ENCODE measurements at places on chromosomes 7 and 10. TPM values are rescaled to one million over a fixed set of nuclear protein-coding genes. Genes with fewer than 3 reads are reported as not detected.
A peak's percentile ranks its signal among the peaks of the same experiment; 100 is the strongest.

- DNase-seq = no peak
Observed at GRCh38 chr7:101597941-101598340, 31.2 kb downstream of the MYL10 start.

GRCh38 chr10:81704596-81704995, 170.4 kb upstream of the NRG3 start:
- DNase-seq = no peak

- DNase-seq = no peak
Observed at GRCh38 chr7:976901-977325, 1.6 kb upstream of the COX19 start.

DNA sequence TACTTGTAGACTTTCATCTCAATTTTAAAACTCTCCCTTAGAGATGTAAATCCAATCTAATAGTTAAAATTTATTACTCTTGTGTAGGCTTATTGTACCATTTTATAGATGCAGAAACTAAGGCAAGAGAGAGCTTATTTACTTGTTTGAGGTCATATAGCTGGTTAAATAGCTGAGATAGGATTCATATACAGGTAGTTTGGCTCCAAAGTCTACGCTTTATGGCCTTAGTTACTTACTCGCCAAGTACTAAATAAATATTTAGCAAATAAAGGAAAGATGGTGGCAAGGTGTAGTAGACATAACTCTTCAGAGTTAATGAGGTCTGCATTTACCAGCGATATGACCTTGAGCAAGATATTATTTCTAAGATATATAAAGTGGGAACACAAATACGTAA, 86.8 kb downstream of the HBP1 start:
- DNase-seq = no peak

DNA sequence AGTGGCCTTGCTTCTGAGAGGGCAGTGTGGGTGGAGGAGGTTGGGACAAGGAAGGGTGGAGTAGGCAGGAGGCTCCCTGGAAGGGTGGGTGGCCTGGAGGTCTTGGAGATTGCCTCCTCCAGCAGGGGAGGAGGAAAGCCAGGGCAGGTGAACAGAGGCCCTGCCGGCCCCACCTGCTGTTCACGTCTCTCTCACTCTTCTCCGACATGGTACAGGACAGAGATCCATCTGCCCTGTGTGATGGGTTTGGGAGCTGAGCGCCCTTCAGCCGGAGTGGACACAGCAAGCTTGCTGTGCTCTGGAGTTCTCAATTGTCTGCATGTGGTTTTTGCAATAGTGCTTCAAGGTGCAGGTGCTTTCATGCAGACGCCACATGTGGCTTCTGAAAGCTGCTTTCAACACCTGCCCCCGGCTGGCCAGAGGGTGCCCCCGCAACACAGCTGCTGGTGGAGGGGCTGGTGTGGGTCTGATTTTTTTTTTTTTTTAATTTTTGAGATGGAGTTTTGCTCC, 82.8 kb upstream of the GNA12 start:
- no peak for DNase-seq

DNA sequence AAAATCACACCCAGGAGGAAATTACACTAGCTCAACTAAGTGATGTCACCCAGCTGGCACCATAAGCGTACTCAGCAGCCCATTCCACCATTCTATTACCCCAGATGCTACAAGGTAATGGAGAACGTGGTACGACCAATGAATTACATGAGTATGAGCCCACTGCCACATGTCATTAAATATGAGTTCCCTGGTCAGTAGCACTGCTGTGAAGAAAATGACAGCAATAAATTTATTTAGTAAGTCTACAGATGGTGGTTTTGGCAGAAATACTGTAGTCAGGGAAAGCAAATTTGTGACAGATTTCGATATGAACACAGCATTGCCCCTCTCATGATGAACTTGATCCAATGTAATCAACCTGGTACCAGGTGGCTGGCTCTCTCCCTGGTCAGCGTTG, 154.2 kb downstream of the VWC2 start:
- DNase-seq = no peak

DNA sequence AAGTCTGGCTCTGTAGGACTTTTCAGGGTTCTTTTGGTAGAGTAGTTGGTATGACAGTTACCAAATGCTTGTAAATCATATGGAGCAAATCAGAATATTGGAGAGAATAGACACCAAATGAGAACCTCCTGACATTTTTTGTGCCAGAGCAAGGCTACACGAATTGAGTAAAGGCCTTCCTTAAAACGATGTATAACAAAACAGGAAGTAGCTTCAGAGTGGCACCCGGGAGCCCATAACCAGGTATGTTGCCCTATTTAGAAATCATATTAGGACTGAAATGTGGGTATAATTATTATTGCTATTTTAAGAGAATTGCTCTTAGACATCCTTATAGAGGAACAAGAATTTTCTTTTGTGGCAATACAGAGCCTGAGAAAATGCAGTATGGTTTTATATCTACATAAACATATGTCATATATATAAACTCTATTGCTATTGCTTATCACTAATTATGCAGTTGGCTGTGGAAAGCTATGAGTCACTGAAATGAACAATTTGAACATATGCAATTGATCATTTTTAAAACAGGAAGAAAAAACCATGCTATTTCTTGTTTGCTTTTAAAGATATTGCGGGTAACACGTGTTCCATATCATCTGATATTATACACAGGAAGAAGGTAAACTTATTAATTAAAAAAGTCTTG, 197.4 kb upstream of the MTPN start:
- no peak for DNase-seq

Gene HSPA12A
- total RNA-seq = 21.9 TPM

Gene EVX1
- total RNA-seq = not detected

GRCh38 chr10:61452655-61453641, at the start of gene TMEM26:
TMEM26 (minus strand) TSS chr10:61453381; CDS start chr10:61453081, 300 bp downstream.
- DNase-seq = peak; percentile 70

DNA sequence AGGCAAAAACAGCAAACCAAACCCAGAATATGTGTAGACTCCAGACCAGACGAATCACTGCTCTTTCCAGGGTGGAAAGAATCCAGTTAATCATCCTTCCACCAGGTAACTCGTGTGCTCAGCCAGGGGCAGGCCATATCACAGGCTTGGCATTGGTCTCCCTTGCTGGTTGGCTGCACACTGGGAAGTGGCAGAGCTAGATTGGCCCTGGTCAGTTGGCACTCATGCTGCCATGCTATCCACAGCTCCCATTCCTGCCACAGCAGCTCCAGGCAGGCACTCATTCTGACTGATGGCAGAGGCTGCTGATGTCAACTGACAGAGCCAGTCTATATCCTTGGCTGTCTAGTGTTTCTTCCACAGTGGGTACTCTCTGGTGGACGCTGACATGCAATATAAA, 9.7 kb upstream of the GDF10 start:
- DNase-seq = no peak

- DNase-seq = no peak
Observed at GRCh38 chr10:126223512-126224067, 164.7 kb downstream of the ADAM12 start.

DNA sequence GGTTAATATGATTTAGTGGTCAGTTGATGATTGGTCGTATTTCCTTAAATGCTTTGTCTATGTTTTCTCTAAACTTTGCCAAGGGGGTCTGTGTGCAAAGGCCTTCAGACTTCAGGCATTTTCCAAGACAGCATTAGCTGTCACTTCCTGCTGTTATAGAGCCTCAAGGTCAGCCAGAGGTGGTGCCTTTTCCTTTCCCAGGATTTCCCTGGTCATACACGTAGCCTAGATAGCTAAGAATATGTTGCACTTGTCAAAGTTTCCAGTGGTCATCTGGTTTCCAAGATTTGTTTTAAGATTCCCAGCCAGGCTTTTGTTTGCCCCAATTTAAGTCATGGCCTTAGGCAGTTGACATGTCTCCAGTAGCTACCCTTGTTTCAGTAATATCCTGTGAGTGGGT, 133.2 kb upstream of the IGFBP3 start:
- DNase-seq = peak; percentile 23

DNA sequence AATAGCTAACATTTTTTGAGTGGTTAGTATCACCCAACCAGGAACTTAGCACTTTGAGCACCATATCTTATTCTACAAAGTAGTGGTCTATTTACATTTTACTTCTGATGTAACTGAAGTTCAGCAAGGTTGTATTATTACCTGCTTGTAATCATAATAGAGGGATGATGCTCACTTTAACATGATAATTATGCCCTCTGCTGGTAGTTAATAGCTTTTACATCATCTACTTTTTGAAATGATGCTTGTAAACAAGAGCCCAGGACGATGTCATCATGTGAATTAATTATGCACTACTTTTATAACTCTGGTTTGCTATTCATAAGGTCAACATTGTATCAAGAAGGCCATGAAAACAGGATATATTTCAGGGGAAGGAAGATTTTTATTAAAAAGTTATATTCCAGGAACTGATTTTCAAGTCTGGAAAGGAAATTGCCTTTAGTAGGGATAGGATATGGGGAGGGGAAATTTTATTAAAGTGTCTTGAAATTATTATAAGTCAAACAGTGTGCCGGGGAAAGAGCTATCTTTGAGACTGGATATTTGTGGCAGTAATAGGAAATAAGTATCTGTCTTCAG, 80.3 kb upstream of the SCIN start:
- DNase-seq = no peak

Gene SLC29A4
- 4.0 TPM for total RNA-seq

GRCh38 chr7:139749545-139749944, 28.3 kb downstream of the HIPK2 start:
- DNase-seq = peak; percentile 45

Gene NDUFA5
- total RNA-seq = 342 TPM

- DNase-seq = no peak
Observed at GRCh38 chr10:110396284-110396651, 91.5 kb upstream of the SMNDC1 start.

- DNase-seq = no peak
Observed at GRCh38 chr10:5862360-5862961, 27.2 kb downstream of the ANKRD16 start.

Gene PON3
- total RNA-seq = 1.6 TPM

- no peak for DNase-seq
Observed at GRCh38 chr10:130961506-130962239, 349.8 kb downstream of the TCERG1L start.

DNA sequence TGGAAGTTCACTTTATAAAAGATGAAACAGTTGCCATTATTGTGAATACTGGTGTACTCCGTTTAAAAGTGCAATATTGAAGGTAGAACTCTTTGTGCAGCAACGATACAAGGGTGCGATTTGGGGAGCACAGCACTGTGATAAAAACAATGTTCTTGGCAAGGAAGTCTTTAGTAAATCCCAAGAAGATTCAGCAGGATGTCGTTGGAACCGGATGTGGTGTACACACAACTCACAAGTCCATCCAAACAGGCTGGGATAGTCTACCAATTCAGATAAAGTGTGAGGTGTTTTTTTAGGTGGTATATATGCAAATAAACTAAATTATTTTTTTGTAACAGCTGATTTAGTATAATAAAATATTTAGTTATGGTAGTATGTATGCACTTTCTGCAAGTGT, 46.7 kb downstream of the ZNF777 start:
- no peak for DNase-seq

DNA sequence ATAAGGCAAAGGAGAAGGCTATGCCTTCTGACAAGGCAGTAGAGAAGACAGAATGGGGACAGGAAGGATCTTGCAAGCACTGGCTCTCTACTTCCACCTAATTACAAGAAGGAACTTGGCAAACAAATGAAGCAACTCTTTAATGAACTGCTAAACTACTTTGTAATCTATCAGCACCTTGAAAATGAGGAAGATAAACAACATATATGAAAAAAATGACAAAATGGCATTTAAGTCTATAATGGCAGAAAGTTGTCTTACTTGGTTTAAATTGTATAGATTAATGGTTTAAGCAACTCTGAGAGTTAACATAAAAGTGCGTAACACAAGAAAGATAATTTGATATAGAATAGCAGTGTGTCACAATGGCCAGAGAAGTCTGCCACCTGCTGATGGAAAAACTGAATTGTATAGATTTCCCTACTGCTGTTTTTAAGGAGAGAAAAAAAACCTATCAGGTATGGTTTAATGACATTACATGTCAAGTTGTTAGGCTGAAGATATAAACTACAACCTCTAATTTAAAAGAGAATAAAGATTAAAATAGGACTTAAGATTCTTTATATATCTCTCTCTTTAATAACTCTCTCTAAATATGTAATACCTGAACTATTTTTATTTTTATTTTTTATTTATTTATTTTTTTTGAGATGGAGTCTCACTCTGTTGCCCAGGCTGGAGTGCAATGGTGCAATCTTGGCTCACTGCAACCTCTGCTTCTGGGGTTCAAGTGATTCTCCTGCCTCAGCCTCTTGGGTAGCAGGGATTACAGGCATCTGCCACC, 11.8 kb downstream of the NT5C3A start:
- DNase-seq = no peak

GRCh38 chr7:47952224-47952623, 4.0 kb upstream of the PKD1L1 start:
- DNase-seq = no peak

GRCh38 chr7:152511736-152512135, 75.9 kb upstream of the KMT2C start:
- no peak for DNase-seq

GRCh38 chr7:129136887-129137642, 7.4 kb upstream of the TSPAN33 start:
- no peak for DNase-seq

DNA sequence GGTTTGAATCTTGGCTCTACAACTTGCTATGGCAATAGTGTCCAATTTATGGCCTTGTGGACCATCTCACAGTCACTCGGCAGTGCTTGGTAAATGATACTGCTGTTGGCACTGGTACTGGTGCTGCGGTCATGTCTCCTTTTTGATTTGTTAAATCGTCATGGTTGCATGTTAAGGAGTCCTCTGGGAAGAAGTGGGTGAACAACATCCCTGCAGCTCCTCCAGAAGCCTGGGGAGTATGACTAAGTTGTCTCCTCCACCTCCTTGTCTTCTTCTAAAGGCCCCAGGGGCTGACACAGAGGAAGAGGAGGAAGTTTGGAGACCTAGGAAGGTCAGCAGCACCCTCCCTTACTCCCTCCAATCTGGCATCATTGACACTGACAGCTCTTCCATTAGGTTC, 8.5 kb downstream of the ITPRIP start:
- no peak for DNase-seq

Gene EGFR
- total RNA-seq = 13.3 TPM

Gene MGMT
- 13.6 TPM for total RNA-seq

Gene RSBN1L
- total RNA-seq = 13.2 TPM

Gene SAMD9L
- total RNA-seq = 6.4 TPM

GRCh38 chr7:131556053-131556908, at the start of gene PODXL:
PODXL (minus strand) TSS chr7:131556628; CDS start chr7:131556359, 269 bp downstream.
- DNase-seq = peak; percentile 94

DNA sequence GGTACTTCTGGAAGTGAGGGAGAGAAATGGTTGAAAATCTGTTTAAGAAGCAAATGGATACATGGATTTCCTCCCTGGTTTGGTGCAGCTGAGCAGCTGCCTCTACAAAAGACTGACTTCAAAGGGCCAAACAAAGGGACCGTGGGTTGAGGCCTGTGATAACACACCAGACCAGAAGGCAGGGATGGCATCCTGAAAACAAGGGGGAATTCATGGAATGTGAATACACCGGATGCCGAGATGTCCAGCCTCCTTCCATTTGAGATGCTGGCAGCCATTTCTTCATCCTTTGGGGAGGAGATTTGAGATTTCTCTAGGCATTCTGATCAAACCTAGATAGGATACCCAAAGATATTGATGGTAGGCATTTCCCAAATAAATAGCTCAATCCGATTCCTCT, 36.9 kb downstream of the TAF3 start:
- no peak for DNase-seq

GRCh38 chr7:149642589-149642988, 130.8 kb downstream of the ZNF467 start:
- DNase-seq = peak; percentile 68

Measured in right cardiac atrium (tissue), 5 donors.